Effector memory CD8-positive, alpha-beta T cell (primary cell): ENCODE measurements at places on chromosomes 1 and 21.

- no peak for DNase-seq
These were observed 12.8 kb upstream of the IFI44L start for GRCh38 chr1:78607334-78607927.

GRCh38 chr1:160916666-160917065 is 31.7 kb upstream of the ITLN1 start:
- no peak for DNase-seq

DNA sequence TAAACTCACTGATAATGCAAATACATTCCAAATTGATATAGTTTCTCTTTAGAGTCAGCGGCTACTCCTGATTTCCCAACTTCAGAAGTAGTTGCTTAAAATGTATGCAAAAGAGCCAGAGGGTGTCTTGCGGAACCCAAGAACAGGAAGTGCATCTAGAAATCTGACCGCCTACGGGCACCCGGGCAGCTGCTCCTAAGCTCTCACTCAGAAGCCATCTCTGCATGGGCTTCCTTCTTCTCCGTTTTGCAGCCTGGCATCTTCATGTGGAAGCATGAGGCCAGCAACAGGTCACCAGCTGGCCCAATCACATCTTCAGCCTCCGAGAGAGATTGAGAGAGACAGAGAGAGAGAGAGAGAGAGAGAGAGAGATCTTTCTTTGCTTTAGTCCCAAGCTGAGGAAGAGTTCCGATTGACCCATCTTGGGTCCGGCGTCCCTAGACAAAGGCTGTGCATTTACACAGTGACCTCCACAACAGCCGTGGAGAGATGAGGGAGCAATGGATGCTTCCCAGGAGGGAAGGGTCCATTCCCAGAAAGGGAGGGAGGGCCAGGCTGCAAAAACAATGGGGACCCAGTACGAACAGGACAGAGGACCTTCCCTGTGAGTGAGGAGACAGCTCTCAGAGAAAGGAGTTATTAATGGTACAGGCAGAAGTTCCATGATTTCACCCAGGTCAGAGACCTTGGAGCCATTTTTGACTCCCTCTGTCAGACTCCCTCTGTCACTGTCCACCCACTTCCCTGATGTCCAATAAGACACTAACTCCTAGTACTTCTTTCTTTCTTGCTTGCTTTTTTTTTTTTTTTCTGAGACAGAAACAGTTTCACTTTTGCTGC is 28.2 kb upstream of the SLC30A1 start:
- no peak for DNase-seq

DNA sequence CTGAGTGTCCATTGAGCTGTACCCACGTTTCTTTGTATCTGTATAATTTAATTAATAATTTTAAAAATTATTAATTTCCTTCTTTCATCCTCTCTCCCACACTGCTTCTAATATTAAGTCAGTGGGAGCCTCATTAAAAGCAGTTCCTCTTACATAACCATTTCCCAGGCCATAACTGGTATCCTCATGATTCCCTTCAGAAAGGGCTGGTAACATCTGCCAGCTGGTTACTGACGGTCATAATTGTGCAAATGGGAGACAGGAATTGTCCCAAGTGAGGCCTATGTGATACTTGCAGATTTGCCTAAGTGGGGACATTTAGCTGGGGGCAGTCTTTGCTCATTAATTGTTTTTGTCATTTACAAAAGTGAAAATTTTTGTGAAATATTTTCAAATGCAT is 69.0 kb upstream of the SPAG17 start:
- DNase-seq: no peak

GRCh38 chr1:180143359-180143758 is 11.3 kb upstream of the QSOX1 start:
- DNase-seq: no peak

- DNase-seq: no peak
These were observed 39.6 kb downstream of the TMEM53 start for GRCh38 chr1:44634606-44635189.

GRCh38 chr1:22696610-22697009 is 14.0 kb upstream of the EPHB2 start:
- no peak for DNase-seq

- DNase-seq: no peak
These were observed 22.6 kb downstream of the TFAP2E start for GRCh38 chr1:35595684-35596083.

GRCh38 chr1:245599371-245600174 is 444.8 kb downstream of the KIF26B start:
- DNase-seq: no peak

- DNase-seq: no peak
These were observed 7.0 kb downstream of the SH3BP5L start for GRCh38 chr1:248818505-248819374.

- no peak for DNase-seq
These were observed 293.6 kb downstream of the PTPRC start for GRCh38 chr1:198932351-198932991.

GRCh38 chr1:216535751-216536150 is 112.5 kb upstream of the USH2A start:
- DNase-seq: no peak

DNA sequence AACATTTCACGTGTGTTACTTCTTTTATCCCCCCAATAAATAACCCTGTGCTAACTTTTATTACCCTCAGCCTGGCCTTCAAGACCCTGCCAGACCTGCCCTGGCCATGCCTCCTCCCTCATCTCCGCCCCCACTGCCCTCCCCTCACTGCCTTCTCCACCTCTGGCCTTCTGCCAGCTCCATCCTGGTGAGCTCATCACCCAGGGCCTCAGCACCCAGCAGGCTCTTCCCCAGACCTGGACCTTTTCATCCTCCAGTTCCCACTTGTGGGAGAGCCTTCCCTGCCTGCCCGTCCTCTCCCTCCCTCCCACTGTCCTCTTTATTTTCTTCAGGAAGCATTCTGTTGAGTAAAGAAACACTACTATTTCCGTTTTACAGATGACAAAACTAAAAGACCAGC is 72.0 kb downstream of the SLC66A1 start:
- no peak for DNase-seq

DNA sequence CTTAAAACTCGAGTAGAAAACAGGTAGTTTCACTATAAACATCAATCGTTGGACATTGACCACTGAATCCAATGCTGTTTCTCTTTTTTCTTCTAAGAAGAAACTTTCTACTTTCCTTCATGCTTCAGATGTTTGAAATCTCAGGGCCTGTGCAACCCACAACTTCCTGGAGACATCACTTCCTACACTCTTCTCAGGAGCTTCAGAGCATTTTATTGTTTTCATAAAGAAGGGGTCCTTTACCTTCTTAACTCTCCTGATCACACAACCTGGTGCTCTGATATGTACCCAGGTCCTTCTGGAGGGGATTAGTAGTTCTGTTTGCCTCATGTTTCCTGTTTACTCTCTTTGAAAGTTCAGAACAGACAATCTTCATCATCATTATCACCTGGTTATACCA is 113.0 kb upstream of the VAV3 start:
- DNase-seq: no peak

GRCh38 chr1:45444609-45445131 is 46.3 kb downstream of the TESK2 start:
- DNase-seq: no peak

DNA sequence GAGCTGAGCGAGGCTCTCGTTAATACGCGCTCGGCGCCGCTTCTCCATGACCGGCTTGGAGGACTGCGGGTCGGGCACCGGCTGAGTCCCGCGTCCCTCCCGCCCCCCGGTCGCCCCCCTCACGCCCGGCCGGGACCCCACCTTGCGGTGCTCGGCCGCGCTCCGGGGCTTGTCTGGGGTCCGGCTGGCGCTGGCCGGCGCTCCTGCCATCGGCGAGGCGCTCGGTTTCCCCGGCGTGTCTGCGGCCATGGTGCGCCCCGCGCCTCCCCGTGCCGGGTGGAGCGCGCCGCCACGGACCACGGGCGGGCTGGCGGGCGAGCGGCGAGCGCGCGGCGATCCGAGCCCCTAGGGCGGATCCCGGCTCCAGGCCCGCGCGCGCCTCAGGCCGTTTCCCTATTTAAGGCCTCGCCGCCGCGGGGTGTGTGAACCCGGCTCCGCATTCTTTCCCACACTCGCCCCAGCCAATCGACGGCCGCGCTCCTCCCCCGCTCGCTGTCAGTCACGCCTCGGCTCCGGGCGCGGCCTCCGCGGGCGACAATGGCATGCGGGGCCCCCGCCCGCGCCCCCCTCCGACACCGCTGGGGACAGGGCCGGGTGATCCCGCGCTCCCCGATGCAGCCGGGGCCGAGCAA is at the start of gene HES4:
Gene HES4 (minus strand): TSS at position 373 of the 632 bp plus-strand sequence. CDS start 124 bp downstream, at position 249.
- DNase-seq: peak; percentile 51

- DNase-seq: no peak
These were observed 8.7 kb downstream of the WNT3A start for GRCh38 chr1:228015276-228016180.

DNA sequence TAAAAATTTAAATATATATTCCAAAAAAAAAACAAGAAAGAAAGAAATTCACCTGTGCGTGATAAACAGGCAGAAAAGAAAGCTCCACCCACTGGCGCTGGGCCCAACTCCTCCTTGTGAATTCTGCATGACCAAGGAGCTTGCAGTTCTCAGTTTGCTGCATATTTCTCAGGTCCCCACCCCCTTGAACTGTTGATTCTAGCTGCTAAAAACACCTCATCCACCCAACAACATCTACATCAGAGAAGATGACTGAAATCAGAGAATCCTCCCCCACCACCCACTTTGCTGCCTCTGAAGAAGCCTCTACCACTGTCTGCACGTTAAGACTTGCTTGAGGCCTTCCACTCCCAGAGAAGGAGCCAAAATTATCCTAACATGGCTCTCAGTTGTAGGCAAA is 104.8 kb downstream of the RGS2 start:
- DNase-seq: no peak

DNA sequence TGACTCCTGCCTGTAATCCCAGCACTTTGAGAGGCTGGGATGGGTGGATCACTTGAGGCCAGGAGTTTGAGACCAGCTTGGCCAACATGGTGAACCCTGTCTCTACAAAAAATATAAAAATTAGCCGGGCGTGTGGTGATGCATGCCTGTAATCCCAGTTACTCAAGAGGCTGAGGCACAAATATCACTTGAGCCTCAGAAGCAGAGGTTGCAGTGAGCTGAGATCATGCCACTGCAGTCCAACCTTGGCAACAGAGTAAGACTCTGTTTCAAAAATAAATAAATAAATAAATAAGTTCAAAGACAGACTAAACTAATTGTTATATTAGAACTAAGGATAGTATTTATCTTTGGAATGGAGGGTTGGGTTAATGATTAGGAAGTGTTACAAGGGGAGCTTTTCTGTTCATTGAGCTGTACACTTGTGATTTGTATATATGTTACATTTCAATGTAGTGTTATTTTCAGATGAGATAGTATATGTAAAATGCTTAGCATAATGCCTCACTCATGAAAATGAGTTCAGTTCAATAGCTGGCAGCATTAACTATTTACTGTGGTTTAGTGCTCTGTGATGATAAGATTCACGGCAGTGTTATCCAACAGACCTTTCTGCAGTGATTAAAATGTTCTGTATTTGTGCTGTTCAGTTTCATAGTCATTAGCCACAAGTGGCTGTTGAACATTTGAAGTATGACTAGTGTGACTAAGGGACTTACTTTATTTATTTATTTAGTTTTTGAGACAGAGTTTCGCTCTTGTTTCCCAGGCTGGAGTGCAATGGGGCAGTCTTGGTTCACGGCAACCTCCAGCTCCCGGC is 47.7 kb downstream of the OSBPL9 start:
- no peak for DNase-seq

DNA sequence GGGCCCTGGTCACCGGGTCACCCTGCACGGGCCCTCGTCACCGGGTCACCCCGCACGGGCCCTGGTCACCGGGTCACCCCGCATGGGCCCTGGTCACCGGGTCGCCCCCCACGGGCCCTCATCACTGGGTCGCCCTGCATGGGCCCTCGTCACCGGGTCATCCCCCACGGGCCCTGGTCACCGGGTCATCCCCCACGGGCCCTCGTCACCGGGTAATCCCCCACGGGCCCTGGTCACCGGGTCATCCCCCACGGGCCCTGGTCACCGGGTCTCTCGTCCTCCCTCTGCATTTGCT is 77.6 kb downstream of the RIPK4 start:
- DNase-seq: no peak

DNA sequence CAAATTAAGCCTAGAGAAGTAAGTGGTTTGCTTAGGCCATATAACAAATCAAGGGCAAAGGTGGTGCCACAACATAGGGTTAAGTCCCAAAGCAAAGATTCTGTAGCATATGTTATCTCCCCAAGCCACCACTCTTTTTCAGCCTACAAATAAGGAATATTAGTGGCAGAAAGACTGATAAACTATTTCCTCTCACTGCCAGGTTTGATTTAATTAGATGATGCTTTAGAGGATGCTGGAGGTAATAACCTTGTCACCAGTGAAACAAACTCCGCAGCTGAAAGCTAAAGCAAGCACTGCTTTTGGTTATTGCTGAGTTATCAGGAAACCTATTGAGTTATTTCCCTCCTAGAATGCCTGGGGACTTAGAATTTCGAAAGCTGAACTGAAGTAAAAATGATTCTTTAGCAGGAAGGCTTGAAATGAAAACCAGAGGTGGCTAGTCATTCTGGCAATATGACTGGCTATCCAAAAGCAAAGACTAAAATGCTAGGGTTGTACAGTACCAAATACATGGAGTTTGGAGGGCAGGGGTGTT is 145.2 kb downstream of the SYT2 start:
- no peak for DNase-seq
